T-helper 22 cell (primary cell): ENCODE measurements at places on chromosomes 5 and 9.

- no peak for DNase-seq
These were observed 13.9 kb upstream of the ANXA6 start for GRCh38 chr5:151171529-151171928.

DNA sequence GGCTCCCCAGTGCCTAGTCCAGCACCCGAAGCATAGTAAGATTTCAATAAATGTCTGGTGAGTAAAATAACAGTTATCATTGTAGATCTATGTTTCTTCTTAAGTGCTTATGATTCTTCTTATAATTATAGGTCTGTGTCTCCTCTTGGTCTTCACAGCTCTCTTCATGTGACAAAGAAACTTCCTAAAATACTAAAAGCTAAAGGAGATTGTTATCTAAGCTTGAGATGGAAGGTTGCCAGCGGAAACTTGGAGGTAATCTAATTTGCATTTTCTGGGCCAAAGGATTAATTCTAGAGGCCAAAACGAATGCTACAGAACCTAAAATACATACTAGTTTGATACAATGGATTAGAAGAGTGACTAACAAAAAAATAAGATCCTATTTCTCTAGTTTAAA lies 13.6 kb upstream of the ARHGAP26 start:
- DNase-seq: no peak

DNA sequence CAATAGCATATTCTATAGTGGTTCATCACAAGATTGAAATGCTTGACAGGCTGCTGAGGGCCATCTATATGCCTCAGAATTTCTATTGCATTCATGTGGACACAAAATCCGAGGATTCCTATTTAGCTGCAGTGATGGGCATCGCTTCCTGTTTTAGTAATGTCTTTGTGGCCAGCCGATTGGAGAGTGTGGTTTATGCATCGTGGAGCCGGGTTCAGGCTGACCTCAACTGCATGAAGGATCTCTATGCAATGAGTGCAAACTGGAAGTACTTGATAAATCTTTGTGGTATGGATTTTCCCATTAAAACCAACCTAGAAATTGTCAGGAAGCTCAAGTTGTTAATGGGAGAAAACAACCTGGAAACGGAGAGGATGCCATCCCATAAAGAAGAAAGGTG lies 43.8 kb downstream of the GCNT1 start:
- DNase-seq: no peak

DNA sequence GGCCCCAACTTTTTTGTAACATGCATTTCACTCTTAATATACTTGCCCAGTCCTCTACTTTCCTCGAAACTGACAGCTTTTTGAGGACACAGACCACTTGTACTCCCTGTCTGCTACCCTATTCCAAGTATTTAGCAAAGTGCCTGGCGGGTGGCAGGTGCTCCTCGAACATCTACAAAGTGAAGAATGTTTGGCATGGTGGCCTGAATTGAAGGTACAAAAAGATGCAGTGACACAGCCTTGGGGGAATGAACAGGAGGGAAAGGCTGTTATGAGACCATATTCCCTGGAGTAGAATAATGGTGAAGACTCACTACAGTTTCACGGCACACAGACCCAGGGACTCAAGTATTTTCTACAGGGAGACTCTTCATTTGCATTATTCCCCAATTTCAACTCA lies 590.9 kb downstream of the PRELID2 start:
- DNase-seq: no peak

- no peak for DNase-seq
These were observed 44.0 kb upstream of the RNU6ATAC start for GRCh38 chr9:134208310-134208841.

DNA sequence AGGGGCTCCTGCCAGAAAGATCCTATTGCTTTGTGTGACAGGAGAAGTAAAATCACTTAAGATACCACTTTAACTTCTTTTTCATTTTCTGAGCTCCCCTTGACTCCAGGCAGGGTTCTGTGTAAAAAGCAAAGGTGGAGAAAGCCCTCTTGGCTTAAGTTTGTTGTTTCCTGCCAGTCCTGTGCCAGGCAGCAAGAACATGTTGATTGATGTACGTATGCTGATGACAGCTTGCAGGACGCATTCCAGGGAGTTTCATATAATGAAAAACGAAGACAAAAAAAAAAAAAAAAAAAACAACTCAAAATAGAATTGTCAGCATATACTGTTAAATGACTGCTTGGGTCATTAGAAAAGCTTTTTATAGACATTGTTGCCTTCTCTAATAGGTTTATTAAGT lies 251.7 kb downstream of the PSAT1 start:
- no peak for DNase-seq

DNA sequence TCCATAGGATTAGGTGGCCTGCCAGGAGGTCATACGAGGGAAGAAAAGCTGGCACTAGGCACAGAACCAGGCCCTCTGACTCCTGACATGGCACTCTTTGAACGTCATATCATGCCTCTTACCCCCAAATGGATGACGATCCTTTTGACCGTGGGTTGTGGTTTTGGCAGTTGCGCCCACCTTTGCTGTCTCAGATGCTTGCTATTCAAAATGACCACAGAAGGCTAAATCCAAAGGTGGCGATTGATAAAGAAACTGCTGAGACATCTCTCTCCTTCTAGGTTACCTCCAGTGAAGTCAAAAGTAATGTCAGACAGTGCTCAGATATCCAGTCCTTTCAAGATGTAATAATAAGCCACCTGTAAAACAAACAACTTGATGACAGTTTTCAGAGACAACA lies 385.0 kb downstream of the EFNA5 start:
- no peak for DNase-seq

DNA sequence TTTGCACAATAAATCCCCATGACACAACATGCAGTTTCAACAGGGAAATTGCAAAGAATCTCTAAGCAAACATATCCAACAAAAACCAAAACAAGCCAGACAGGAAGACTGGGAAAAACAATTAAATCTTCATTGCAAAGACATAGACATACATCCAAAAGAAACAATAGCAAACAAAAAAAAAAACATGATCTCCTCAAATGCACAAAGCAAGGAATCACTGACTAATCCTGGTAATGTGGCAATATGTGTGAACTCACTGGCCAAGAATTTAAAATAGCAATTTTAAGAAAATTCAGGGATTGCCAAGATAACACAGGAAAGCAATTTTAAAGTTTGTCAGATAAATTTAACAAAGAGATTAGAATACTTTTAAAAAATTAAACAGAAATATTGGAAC lies 520.1 kb upstream of the SMC2 start:
- DNase-seq: no peak

- DNase-seq: no peak
These were observed 71.0 kb downstream of the SH3PXD2B start for GRCh38 chr5:172383191-172383802.

- no peak for DNase-seq
These were observed 87.8 kb upstream of the SPRY4 start for GRCh38 chr5:142412581-142412980.

GRCh38 chr9:107711542-107711941 lies 222.0 kb upstream of the KLF4 start:
- no peak for DNase-seq

- DNase-seq: no peak
These were observed 31.8 kb downstream of the SPATA31C2 start for GRCh38 chr9:88106492-88106891.

DNA sequence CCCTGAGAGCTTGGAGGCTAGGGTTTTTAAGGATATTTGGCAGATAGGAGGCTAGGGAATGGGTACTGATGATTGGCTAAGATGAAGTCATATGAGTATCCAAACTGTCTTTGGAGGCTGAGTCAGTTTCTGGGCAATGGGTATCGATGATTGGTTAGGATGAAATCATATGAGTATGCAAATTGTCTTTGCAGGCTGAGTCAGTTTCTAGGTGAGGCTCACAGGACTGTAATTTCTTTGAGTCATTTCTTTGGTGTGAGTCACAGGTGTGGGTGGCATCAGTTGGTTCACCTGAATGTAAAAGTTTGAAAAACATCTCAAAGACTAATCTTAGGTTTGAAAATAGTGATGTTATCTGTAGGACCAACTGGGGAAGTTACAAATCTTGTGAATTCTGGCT lies 1068.0 kb downstream of the NR2F1-AS1 start:
- DNase-seq: no peak

GRCh38 chr9:134571326-134571931 lies 70.2 kb upstream of the COL5A1 start:
- no peak for DNase-seq

DNA sequence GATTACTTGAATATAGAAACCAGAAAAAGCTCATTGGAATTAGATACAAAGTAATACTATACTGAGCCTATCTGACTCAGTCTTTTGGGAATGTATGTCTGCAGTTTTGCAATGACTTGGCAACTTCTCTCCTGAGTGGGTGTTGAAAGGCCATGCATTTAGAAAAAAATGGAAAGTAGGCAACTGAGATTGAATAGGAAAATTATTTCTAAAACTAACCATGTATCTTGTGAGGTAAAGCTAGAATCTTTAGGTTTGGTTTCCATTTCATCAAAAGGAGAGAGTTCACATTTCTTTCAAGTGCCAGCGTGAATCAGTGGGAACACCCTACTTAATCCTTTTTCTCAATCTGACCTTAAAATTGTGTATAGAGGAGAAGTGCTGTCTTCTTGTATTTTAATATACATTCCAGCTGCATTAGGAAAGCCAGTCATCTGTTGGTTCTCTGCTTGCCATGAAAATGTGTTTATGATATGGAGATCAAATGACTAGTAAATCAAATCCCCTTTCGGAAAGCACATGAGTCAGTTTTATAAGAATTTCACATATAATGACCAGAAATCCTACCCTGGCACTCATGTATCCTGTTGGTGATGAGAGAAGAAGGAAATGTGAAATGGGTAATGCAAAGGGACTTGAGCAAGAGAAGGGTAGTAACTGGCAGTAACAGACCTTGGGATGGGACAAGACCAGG lies 30.4 kb downstream of the NFX1 start:
- no peak for DNase-seq

DNA sequence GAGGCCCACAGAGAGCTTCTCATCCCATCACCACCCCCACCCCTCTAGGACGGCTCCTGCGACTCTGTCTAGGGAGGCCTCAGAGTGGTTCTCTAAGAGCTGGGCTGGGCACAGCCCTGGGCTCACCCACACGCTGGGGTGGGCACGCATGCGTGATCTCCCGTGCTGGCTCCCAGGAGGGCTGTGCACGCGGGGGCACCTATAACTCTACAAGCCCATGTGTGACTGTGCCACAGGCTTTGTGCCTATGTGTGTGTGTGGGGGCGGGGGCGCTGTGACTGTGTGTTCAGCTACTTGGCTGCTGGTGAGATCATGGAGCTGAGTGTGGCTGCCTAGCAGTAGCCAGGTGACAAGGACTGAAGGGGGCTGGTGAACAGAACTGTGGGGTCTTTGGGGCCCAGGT lies 32.2 kb downstream of the NDUFA8 start:
- no peak for DNase-seq

DNA sequence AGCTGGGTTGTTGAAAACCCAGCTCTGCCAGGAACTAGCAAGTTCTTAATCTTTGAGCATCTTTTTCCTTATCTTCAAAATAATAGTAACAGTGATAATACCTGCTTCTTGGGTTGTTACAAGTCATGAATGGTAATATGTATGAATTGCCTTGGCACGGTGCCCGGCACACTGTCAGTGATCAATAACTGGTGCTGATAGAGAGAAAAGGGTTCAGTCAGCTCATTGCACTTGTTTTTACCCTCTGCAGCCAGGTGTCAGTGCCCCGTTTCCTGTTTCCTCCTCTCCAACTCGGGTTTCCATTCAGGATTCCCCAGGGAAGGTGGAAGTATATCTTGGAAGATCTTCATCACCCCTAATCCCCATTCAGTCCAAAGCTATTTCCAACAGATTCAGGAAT lies 15.8 kb upstream of the NIPAL4 start:
- DNase-seq: no peak

DNA sequence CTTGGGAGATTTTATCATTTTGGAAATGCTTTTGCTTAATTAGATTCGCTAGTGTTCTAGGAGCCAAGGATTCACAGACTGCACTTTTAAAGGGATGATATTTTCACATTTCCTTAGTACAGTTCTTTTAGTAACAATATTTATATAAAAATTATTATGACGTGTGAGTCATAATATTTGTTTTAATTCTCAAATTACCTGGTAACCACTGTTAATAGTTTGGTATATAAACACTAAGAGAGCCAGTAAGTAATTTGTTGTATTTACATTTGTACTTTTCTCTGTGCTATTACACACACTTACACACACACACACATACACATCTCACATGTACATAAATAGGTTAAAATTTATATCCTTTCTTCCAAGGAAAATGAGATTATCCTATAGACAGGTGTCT lies 58.8 kb upstream of the RAD23B start:
- no peak for DNase-seq

DNA sequence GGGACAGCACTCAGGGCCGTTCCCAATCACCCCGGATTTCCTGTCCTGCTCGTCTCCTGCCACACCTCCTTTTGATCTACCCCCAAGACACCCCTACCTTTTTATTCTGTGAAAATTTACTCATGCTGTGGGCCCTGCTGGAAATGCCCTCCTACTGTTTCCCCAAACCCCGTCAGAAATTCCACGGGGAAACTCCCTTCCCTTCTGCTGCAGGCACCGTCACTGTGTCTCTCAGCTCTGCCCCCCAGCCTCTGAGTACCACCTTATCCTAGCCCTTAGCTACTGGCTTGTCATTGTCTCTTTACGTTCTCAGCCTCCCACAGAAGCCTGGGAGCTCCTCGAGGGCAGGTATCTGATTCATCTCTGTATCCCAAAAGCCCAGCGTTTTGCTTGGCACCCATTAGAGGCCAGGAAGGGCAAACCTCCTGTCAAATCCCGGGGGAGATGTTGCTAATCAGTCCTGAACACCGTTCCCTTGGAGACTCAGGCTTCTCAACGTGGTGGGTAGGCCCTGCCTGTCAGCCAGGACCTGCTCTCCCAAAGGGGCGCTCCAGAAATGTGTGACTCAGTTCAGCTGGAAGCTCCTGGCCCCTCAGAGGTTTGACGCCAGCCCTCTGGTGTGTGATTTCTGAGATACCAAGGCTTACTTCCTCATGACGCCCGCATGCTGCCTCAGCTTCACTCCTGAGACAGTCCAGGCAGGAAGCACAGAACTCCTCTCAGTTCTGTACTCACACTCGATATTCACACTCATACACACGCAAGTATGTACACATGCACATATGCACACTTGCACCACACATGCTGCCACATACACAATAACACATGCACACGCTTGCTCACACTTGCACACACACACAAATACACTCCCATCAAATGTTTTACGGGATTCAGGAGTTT lies 50.7 kb upstream of the GRHPR start:
- DNase-seq: no peak

DNA sequence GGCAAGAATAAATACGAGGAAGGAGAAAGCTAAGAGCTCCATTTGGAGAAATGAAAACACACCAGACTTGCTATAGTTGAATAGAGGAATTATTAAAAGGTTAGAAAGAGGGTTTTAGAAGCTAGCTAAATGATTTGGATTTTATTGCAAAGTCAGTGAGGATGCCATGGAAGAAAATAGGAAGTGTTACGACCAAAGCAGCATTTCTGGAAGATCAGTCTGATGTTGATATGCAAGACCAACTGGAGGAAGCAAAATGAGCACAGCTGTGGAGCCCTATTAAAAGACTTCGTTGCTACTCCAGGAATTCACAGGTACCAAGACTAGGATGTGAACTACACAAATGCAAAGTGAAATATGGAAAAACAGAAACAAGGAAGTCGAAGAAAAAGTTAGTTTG lies 2.1 kb downstream of the DHX29 start:
- DNase-seq: no peak

GRCh38 chr9:86135371-86135770 lies 36.0 kb upstream of the GOLM1 start:
- DNase-seq: no peak

GRCh38 chr5:138466900-138467710 lies 1.8 kb downstream of the EGR1 start:
- no peak for DNase-seq

GRCh38 chr5:112862085-112862484 lies 998 bp downstream of the SRP19 start:
- DNase-seq: no peak
